ENCODE measurements at places on chromosomes 4 and X. TPM values are rescaled to one million over a fixed set of nuclear protein-coding genes. Genes with fewer than 3 reads are reported as not detected.

Gene CFAP47
- total RNA-seq: under 0.01 TPM

Gene STK26
- total RNA-seq: 65.7 TPM

Gene GLRA3
- total RNA-seq: not detected

Gene GRK4
- 8.4 TPM for total RNA-seq

Gene LRCH2
- total RNA-seq: 4.0 TPM

Gene GPRASP1
- total RNA-seq: 11.7 TPM

Gene NPNT
- total RNA-seq: 112 TPM

Gene NXF3
- not detected for total RNA-seq

Gene PPP1R2C
- total RNA-seq: not detected

Gene CDKL5
- 6.1 TPM for total RNA-seq

Gene JCHAIN
- 2.3 TPM for total RNA-seq

Gene NLRP2B
- 0.04 TPM for total RNA-seq

DNA sequence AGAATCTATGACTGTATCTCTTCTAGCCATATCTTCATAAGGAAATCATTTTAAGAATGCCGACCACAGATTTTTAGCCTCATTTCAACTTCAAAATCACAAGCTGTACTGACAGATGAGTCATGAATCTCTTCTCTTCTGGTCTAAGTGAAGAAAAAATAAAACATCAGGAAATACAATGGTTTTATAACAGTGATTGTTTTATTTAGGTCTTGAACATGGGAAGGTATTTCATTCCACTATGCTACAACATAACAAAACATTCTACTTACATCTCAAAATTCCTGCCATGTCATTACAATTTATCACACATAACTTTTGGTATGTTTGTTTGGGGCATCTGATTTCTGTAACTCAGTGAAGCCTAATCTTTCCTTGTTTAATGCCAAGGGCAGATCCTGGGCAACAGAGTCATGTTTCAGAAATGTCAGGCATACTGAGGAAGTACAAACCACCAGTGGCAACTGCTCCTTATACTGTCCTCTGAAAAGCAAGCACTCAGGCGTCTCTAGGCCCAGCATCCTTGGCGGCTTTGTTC is 325.0 kb downstream of the PDHA2 start:
- no peaks in the 10 kb centered on the region for H3K36me3 ChIP-seq
- no peaks in the 10 kb centered on the region for H3K27me3 ChIP-seq
- DNase-seq: peak; percentile 37
- H3K4me1 ChIP-seq: no peaks in the 10 kb centered on the region

- no peak overlapping the region for H3K27ac ChIP-seq
- no peak for DNase-seq
- no peak overlapping the region for H3K4me3 ChIP-seq
Measured at GRCh38 chr4:100889401-100889800, 371.6 kb upstream of the EMCN start.

DNA sequence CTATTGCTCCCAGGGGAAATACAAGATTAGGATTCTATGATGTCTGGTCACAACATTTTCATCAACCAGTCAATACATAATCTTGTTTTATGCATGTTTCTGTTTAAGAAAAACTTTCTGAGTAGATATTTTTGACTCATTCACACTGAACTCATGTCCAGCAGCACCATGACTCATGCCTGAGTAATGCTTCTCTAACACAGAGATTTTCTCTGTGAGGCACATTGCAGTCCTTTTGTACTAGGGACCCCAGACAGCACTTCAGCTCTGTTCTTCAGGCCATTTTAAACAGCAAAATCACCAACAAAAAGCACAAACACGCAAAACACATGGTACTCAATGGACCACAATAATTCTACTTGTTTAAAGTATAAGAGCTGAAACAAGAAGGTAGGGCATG is 83.6 kb downstream of the MXRA5 start:
- DNase-seq: peak; percentile 57
- no peak overlapping the region for H3K27ac ChIP-seq

DNA sequence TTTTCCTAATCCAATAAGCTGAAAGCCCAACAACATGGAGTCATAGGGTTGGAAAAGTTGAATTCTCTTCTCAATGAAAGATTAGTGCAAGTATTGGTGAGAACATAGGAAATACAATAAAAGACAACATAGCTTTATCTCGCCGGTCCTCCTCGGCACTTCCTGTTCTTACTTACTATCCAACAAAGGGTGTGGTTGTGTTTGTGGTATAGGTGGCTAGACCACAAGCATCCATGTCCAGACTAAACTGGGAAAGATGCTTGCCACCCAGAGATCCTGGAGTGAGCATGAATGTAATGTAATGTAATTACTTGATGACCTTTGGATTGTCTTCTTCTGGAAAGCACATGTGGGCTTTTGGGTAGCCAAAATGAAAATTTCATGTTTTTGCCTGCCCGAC is 223.8 kb downstream of the CPE start:
- H3K4me3 ChIP-seq: no peak overlapping the region
- no peak for DNase-seq
- H3K4me1 ChIP-seq: no peaks in the 10 kb centered on the region
- no peaks in the 10 kb centered on the region for H3K27me3 ChIP-seq
- H3K36me3 ChIP-seq: no peaks in the 10 kb centered on the region
- H3K27ac ChIP-seq: no peak overlapping the region

- no peaks in the 10 kb centered on the region for H3K36me3 ChIP-seq
- DNase-seq: no peak
- no peak overlapping the region for H3K4me3 ChIP-seq
- H3K4me1 ChIP-seq: no peaks in the 10 kb centered on the region
- H3K27me3 ChIP-seq: no peaks in the 10 kb centered on the region
Measured at GRCh38 chr4:169846396-169846795, 88.7 kb upstream of the HPF1 start.

DNA sequence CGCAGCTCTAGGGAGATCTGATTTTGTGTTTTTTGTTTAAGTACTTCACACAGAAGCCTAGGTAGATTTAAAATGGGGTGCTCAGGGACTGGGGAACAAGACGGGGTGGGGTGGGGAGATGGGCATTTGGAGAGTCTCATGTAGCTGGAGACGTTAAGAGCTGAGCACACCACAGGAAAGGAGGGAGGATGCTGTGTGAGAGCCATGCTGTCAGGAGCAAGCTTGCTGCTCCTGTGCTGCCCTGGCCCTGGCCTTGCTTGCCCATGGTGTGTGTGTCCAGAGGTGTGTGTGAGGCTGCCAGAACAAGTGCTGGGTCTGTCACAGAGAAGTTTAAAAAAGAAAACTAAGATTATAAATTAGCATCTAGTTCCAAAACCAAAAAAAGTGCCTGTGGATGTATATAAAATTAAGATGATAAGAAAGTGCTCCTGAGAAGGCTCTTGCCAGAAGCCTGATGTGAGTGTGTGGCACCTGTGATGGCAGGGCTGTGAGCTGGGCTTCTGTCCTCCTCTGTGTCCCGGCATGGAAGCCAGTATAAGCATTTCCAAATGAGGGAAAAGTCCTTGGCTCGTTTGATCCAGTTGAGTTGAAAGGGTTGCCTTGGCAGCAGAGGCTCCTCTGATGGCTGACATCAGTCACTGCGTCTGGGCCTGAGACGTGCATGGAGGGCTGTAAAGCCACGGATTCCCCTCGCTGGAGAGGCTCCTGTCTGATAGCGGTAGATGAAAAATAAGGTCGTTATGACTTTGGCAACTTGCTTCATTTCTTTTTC is 63.5 kb downstream of the NELFA start:
- H3K36me3 ChIP-seq: peaks cover 29% of the 10 kb centered on the region
- no peaks in the 10 kb centered on the region for H3K4me1 ChIP-seq
- H3K27me3 ChIP-seq: no peaks in the 10 kb centered on the region
- H3K27ac ChIP-seq: no peak overlapping the region
- no peak for DNase-seq
- H3K4me3 ChIP-seq: no peak overlapping the region

DNA sequence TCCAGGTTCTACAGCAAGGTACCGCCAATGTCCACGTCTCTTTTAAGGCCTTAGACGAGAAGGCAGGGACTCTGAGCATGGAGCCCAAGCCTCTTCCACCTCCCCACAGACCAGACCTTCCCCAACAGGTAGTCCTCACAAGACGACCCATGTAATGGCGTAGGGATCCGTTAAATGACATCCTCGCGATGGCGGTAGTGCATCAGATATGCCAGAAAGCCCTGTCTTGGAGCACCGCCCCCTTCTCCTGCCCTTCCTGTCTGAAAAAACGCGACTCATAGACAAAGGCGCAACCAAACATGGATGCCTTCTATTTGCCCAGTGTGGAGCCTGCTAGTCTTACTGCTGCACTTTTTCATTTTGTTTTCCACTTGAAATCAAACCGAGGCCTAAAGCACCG is 185.4 kb downstream of the OR13H1 start:
- DNase-seq: peak; percentile 96
- H3K36me3 ChIP-seq: no peaks in the 10 kb centered on the region
- peak overlapping the region; percentile 86 for H3K27ac ChIP-seq

DNA sequence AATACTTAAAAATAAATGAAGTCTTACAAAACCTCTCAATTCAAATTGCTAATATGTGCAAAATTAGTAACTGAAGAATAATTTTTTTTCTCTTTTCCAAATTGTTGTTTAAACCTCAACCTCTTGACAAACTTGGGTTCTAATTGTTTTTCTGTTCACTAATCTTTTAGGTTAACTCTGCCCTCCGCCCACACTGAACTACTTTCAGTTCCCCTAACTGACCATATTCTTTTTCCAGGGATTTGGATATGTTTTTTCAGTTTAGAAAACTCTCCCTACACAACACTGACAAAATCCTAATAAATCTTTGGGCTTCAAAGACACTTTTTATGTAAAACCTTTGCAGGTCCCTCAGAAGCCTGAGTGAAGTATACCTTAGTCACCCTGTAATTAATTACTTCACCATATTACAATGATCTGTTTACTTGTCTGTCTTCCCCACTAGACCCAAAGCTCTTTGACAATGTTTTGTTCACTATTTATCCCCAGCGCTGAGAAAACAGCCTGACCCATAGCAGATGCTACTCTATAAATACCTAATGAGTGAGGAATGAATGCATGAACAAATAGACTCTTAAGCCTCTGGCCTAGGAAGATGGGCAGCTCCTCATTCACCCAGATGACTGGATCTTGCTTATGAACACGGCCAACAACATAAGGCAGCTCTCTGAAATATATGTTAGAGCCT is 134.9 kb downstream of the MAML3 start:
- DNase-seq: peak; percentile 18
- H3K27ac ChIP-seq: no peak overlapping the region
- H3K27me3 ChIP-seq: no peaks in the 10 kb centered on the region
- no peaks in the 10 kb centered on the region for H3K36me3 ChIP-seq

DNA sequence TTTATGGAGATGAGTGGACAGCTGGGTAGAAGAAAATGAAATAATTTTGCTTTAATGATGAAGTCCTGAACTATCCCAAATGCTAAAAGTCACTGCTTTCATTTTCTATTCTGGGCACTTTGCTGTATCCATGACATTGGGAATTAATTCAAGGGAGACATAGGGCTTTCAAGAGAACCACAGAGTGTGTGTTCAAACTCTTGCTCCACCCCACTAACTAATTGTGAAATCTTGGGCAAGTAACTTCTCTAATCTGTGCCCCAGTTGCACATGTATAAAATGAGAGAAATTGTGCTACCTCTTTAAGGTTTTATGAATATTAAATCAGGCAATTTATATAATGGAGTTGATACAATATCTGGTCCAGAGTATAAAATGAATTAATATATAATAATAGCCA is 1422.0 kb downstream of the ADGRL3 start:
- H3K36me3 ChIP-seq: no peaks in the 10 kb centered on the region
- no peak for DNase-seq
- no peaks in the 10 kb centered on the region for H3K27me3 ChIP-seq
- H3K4me1 ChIP-seq: no peaks in the 10 kb centered on the region

- no peaks in the 10 kb centered on the region for H3K36me3 ChIP-seq
- no peak overlapping the region for H3K4me3 ChIP-seq
- no peaks in the 10 kb centered on the region for H3K4me1 ChIP-seq
- no peak overlapping the region for H3K27ac ChIP-seq
- no peak for DNase-seq
Measured at GRCh38 chr4:150999086-150999485, 16.0 kb downstream of the LRBA start.

DNA sequence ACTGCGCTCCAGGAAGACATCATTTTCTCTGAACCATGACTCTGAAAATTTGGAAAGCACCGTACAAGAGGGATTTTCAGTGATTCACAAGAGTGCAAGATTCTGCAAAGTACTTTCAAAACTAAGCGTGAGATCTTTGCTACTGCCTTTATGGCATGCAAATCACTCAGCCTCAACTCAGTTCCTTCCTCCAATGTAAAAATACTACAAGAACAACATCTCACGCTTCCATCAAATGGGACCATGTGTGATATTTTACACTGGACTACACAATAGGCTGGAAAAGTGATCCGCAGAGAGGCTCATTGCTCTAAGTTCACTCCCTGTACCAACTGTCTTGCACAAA is 674 bp upstream of the IL15 start:
- H3K4me1 ChIP-seq: peaks cover 5% of the 10 kb centered on the region
- H3K27ac ChIP-seq: no peak overlapping the region
- no peaks in the 10 kb centered on the region for H3K36me3 ChIP-seq
- no peak for DNase-seq

- DNase-seq: no peak
- no peaks in the 10 kb centered on the region for H3K4me1 ChIP-seq
- H3K27me3 ChIP-seq: peaks cover 2% of the 10 kb centered on the region
- no peak overlapping the region for H3K4me3 ChIP-seq
- no peak overlapping the region for H3K27ac ChIP-seq
- peaks cover 26% of the 10 kb centered on the region for H3K36me3 ChIP-seq
Measured at GRCh38 chrX:54029529-54030143, 14.6 kb downstream of the PHF8 start.

DNA sequence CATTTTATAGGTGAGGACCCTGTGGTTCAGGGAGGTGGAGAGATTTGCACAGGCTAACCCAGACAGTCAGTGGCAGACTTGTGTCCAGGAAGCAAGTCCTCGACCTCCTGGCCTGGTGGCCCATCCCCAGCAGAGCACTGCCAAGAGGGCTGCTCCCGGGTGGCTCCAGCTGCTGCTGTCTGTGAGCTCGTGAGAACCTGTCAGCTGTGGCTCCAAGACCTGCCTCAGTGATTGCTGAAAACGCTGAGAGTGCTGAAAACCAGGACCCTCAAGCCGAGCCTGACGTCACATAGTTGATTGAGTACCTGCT is 74.2 kb downstream of the RTL9 start:
- H3K27ac ChIP-seq: peak overlapping the region; percentile 70
- DNase-seq: no peak
- H3K27me3 ChIP-seq: peaks cover 36% of the 10 kb centered on the region
- no peaks in the 10 kb centered on the region for H3K36me3 ChIP-seq

- no peaks in the 10 kb centered on the region for H3K4me1 ChIP-seq
- H3K27me3 ChIP-seq: no peaks in the 10 kb centered on the region
- no peaks in the 10 kb centered on the region for H3K36me3 ChIP-seq
- no peak overlapping the region for H3K4me3 ChIP-seq
- no peak for DNase-seq
Measured at GRCh38 chrX:150813922-150814321, 84.5 kb downstream of the CD99L2 start.

DNA sequence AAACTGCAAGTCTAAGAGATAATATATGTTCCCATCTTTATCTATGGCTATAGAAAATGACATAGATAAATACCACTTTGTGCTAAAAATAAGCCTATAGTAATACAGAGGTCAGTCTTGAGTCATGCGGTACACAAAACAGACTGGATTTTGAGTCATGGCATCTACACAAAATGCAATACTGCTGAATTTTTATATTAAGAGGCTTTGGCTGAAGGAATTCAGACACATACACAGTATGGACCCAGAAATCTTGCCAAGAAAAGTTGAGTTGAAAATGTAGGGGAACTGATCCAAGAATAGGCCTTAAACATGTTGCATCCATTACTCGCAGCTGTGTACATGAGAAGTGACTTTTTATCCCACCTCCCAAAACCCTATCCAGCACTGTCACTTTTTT is 184.4 kb downstream of the TENM3 start:
- peak overlapping the region; percentile 56 for H3K27ac ChIP-seq
- H3K4me1 ChIP-seq: no peaks in the 10 kb centered on the region
- DNase-seq: peak; percentile 95
- H3K4me3 ChIP-seq: no peak overlapping the region
- H3K27me3 ChIP-seq: no peaks in the 10 kb centered on the region
